ENCODE measurements at places on chromosomes 2 and 18. TPM values are rescaled to one million over a fixed set of nuclear protein-coding genes. Genes with fewer than 3 reads are reported as not detected.
A peak's percentile ranks its signal among the peaks of the same experiment; 100 is the strongest.

DNA sequence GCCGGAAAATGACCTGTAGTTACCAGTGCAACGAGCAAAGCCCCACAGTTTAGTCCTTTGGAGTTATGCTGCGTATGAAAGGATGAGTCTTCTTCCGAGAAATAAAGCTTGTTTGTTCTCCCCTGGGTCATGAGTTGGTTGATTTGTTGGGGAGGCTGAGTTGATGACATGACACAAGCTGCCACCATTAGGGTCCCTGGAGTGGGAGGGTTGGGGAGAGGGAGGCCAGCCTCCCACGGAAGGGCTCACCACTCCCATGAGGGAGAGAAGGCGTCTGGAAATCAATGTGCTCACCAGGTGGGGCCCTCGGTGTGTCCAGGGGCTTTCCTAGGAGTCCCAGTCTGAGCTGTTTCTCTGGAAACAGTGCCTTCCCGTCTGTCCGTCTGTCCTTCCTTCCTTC lies 7.4 kb upstream of the DGKD start:
- DNase-seq: no peak

DNA sequence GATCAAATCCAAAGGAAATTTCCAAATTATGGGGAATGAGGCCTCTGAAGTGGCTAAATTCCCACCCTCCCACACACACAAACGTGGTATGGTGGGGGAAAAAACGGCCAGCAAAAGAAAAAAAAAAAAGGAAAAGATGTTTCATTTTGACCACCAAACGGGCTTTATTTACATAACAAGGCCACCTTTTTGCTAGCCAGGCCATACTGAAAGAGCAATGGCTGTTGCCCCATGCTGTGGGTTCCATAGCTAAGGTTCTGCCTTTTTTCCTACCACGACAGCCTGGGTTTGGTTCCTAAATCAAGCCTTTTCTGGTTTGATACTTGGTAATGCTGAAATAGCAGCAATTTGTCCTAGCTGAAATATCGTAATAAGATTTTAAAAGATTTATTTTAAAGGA lies 14.0 kb upstream of the IL1B start:
- no peak for DNase-seq

GRCh38 chr2:133326652-133327397 lies 241.4 kb downstream of the NCKAP5 start:
- no peak for DNase-seq

DNA sequence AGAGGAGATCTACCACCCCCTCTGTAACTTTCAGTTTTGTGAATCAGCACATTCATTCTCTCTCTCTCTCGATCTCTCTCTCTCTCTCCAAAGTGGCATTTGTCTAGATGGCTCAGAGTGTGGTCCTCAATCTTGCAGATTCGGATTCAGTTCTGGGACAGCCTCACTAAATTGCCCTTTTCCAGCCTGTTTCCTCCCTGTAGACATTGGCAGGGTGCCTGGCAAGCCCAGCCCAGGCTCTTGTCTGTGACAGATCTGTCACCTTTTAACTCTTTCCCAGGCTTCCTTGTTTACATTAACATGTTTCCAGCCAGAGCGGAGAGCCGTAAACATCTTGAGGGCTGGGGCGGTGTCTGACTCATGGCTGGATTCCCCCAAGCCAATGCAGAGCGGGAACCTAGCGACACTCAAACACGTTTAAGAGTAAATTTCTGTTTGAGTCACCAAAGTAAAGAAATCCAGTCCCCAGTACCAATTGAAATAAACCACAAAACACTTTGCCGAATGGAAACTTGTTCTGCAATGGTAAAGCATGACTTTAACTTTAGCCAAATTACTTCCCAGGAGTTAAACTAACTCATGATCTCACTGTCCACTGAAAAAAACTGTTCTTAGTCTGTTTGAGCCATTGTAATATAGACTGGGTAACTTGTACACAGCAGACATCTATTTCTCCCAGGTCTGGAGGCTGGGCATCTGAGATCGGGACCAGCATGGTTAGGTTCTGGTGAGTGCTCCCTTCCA lies 6.6 kb upstream of the CYP27C1 start:
- DNase-seq: peak; percentile 73

GRCh38 chr2:172919732-172920131 lies 155.9 kb upstream of the MAP3K20 start:
- no peak for DNase-seq

- no peak for DNase-seq
Observed at GRCh38 chr2:3305431-3305830, 72.2 kb downstream of the EIPR1 start.

- no peak for DNase-seq
Observed at GRCh38 chr2:230068651-230069055, at the start of gene SLC16A14. Gene SLC16A14 (minus strand): TSS chr2:230068924. CDS start chr2:230059352, 9,572 bp downstream.

- DNase-seq: no peak
Observed at GRCh38 chr2:105708697-105709096, 36.0 kb upstream of the NCK2 start.

GRCh38 chr2:8551622-8552074 lies 130.2 kb upstream of the ID2 start:
- DNase-seq: no peak

DNA sequence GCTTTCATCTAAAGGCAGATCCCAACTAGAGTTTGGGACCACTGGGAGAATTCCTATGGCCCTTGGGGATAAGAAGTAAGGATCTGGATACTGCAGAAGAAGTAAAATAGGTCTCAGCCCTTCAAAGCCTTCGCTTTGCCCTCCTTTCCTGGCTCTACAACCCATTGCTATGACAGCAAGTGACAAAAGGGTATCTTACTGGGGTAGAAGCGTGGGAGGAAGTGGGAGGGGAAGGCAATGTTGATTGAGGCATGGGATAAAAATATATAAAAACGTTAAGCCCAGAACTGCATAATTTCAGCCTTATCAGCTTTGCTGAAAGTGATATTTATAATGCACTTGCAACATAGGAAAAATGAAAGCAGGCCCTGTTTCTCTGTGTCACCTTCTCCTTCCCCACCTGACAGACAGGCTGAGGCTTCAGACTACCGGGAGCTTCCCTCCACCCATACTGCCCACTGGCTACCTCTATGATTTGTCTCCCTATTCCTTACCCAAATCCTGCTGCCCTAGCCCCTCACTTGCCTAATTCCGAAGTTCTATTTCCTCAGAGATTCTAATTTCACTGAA lies 14.9 kb upstream of the SOS1 start:
- DNase-seq: no peak

GRCh38 chr18:50734886-50735285 lies 84.9 kb downstream of the MRO start:
- DNase-seq: no peak

GRCh38 chr18:78561757-78562510 lies 417.7 kb upstream of the SALL3 start:
- DNase-seq: no peak

DNA sequence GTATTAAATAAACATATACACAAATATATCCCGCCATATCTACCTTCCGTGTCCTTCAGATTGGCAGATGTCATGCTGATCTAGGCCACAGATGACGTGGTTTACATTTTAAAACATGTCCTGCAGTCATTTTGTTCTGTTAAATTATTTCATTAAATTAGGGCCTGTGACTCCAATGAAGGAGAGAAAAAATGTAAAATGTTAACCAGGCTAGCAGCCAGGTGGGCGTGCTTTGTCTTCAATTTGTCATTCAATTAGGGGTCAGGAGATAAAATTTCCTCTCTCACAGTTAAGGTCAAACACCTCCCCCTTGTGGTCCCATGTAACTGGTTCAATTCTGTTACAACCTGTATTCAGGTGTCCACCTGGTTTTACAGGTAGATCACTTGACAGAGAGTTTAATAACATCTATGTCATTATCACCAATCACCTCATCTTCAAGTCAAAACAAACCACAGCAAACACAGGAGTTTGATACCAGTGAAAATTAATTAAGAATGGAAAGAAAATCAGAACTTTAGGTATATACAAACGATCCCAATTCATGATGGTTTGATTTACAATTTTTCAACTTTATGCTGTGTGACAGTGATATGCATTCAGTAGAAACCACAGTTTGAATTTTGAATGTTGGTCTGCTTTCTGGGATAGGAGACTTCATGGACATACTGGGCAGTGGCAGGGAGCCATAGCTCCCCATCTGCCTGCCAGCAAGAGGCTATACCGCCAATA lies 339.4 kb downstream of the CMPK2 start:
- DNase-seq: no peak

- DNase-seq: no peak
Observed at GRCh38 chr2:171244466-171244969, 83.8 kb upstream of the TLK1 start.

DNA sequence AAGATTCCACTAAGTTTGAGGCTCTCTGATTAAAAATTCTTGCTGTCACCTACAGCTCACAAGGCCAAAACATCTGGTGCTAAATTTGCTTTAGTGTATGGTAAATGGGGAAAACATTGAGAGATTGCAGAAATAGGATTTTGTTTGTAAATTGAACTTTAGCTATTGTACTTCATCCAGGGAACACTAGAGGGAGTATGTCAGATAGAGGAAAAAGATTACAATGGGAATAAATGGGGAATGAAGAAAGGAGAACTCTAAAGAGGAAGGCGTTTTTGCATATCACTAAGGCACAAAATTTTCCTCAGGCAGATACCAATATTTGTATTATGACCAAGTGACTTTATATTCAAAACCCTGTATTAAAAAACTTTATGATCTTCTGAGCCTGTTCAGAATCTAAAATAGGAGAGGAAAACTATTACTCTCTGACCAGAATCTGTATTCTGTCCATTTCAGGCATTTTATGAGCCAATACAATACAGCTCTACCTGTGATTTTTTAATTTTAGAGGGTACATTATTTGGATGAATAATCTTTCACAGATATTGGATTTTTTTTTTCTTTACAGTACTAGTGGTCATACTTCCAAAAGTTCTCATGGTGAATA lies 52.3 kb upstream of the ITGB6 start:
- no peak for DNase-seq

- DNase-seq: no peak
Observed at GRCh38 chr2:36373149-36373926, 17.8 kb downstream of the CRIM1 start.

- no peak for DNase-seq
Observed at GRCh38 chr2:121664086-121664485, 14.8 kb upstream of the CLASP1 start.

DNA sequence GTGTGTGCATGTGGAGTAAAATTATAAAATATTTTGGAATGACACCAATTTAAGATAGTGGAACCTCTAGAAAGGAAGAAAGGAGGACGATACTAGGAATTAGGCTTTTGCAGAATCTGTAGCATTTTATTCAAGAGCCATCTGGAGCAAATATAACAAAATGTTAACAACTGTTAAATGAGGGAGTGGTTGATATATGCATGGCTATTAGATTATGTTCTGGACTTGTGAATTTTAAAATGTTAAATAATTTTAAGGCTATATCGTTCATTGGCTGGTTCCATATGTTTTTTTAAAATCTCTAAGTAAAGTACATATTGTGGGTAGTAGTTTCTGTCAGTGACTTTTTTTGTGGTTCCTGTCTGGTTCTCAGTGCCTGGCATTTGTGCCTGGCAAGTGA lies 123.2 kb downstream of the PKP4 start:
- DNase-seq: no peak

GRCh38 chr18:69898241-69898861 lies 49.3 kb downstream of the CD226 start:
- DNase-seq: no peak

GRCh38 chr18:8707556-8708300 lies 2.4 kb downstream of the MTCL1 start:
- no peak for DNase-seq

ZAP70 gene
- total RNA-seq: 4.0 TPM

SULT1C4 gene
- total RNA-seq: 1.4 TPM

LYPD6B gene
- total RNA-seq: 0.32 TPM

SNRNP200 gene
- 111 TPM for total RNA-seq

REG3A gene
- not detected for total RNA-seq

UPP2 gene
- 0.16 TPM for total RNA-seq

TMEM247 gene
- total RNA-seq: not detected

CCDC148 gene
- total RNA-seq: 1.4 TPM

CRYGD gene
- total RNA-seq: not detected

ABCB11 gene
- total RNA-seq: under 0.01 TPM

MREG gene
- total RNA-seq: 30.1 TPM

RESP18 gene
- not detected for total RNA-seq

VWC2L gene
- 0.15 TPM for total RNA-seq

CXCR4 gene
- total RNA-seq: 25.8 TPM

ARHGEF4 gene
- 8.0 TPM for total RNA-seq
